Body of pancreas (tissue), 4 donors: ENCODE measurements at places on chromosomes 12 and 14.

DNA sequence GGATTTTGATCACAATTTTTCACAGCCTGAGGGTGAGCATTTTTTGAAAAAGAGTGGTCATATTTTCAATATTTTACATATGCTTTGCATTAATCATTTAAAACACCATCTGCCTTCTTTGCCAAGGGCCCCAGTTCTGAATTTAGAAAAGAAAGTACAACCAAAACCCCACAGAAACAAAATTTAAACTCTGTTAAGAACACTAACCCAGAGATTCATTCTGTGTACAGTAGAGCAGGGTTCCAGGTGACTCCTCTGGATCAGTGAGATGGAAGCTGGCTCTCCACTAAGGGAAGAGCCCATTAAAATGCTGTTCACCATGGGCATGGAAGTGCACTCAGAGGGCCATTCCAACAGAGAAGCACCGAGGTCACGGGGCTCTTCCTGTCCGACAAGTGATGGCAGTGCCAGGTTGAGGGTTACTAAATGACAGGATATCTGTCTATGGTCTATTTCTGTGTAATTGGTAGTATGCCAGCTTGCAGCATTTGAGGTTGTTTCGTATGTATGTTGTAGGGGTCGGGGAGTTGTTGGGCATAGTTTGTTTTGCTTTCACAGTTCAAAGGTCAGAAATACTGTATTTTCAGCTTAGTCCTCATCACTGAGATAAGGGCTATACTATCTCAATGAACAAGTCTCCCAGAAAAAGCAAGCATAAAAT is 95.9 kb downstream of the SLC35F4 start:
- no peaks in the 10 kb centered on the region for H3K27me3 ChIP-seq
- H3K36me3 ChIP-seq = no peaks in the 10 kb centered on the region
- no peak overlapping the region for H3K4me3 ChIP-seq
- no peak overlapping the region for H3K27ac ChIP-seq
- DNase-seq = no peak

DNA sequence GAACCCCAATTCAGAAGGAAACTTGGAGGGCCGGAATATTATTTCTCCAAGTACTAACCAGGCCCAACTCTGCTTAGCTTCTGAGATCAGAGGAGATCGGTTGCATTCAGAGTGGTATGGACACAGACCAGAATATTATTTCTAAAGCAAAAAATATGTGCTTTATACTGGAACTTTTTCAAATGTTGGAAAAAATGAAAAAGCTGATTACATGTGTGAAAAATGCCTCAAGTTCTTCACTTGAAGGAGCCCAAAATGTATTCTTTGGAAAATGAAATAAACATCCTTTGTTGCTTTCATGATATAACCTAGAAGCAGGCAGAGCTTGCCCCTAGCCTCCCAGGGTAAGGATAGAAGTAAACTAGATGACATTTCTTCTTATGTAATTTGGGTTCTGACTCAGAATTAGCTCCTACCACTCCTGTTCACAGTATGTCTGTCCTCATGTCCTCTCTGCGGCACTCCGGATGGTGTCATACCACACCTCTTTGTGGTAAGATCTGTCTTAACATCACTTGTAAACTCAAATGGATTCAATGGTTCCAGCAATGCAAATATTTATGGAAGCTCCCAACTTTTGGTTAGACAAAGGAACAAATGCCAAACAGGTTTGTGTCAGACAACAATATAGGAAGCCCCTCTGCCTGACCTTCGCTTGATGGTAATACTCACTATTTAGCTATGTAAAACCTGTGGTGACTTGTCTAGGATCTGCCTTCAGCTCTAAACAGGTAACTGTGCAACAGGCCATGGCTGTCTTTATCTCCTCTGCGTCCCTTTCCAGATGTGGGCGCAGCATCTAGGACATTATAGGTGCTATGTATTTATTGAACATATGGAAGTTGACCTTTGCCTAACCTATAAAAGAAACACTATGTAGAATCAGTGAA is 178.5 kb downstream of the SSPN start:
- no peaks in the 10 kb centered on the region for H3K4me1 ChIP-seq
- H3K27ac ChIP-seq = no peak overlapping the region
- no peak overlapping the region for H3K4me3 ChIP-seq
- no peak for DNase-seq

DNA sequence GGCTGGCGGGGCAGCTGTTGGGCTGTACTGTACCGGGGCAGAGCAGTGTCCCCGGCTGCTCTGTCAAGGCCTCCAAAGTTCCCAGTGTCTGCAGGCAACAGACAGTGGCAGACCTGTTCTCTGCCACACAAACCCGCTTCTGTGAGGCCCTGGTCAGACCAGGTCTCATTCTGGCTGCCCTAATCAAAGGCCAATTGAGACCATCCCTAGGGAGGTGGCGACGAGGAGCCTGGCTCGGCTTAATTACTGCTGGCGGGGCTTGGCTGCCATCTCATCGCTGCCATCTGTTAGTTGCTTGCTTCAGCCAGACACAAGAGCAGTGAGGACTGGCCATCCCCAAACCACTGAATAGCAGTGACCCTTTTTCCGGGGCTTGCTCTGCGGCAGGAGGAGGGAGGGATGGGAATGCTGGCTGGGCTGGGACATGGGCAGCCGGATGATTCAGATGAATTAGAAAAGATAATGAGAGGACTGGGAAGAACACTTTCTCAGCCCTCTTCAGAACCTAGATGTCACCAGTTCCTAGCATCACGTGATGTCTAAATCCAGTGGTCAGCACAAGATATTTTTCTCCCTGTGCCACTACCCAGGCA is 24.5 kb downstream of the ERG28 start:
- no peak overlapping the region for H3K27ac ChIP-seq
- H3K4me3 ChIP-seq = no peak overlapping the region
- H3K36me3 ChIP-seq = no peaks in the 10 kb centered on the region
- no peaks in the 10 kb centered on the region for H3K4me1 ChIP-seq
- no peaks in the 10 kb centered on the region for H3K27me3 ChIP-seq
- DNase-seq = no peak

DNA sequence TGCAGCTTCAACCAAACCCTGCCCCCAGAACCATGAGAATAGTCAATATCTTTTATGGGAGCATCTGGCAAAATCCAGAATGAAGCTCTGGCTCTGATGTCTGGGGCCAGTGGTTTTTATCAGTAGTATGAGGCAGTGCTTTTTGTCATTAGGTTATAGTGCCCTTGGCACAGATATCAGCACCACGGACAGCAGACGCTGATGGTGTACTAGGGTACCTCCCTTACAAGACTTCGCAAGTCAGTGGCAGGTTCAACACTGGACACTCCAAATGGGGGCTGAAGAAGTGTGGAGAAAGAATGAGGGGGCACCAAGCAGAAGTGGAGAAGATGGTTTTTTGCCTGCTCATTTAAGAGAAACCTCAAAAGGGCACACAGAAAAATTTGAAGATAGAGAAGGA is 68.2 kb upstream of the E2F7 start:
- H3K36me3 ChIP-seq = no peaks in the 10 kb centered on the region
- no peaks in the 10 kb centered on the region for H3K27me3 ChIP-seq
- DNase-seq = peak; percentile 7
- H3K4me1 ChIP-seq = no peaks in the 10 kb centered on the region

DNA sequence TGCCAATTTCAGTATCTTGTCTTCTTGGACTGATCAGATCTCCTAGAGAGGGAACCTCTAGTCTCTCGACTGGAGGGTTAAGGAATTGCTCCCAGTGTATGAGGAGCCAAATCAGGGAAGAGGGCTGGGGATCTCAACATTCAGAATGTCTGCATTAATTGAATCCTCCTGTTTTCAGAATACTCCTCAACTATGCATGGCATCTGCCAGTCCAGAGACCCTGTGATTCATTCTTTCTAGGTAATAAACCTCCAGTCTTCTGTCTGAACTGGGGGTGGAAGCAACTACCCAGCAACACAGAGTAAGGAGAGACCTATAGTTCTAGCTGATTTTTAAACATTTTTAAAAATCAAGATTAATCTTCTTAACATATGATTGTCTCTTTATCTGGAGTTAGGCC is 92.7 kb downstream of the AKAP6 start:
- no peak for DNase-seq
- H3K36me3 ChIP-seq = no peaks in the 10 kb centered on the region
- H3K27ac ChIP-seq = no peak overlapping the region
- H3K4me1 ChIP-seq = no peaks in the 10 kb centered on the region
- H3K4me3 ChIP-seq = no peak overlapping the region

DNA sequence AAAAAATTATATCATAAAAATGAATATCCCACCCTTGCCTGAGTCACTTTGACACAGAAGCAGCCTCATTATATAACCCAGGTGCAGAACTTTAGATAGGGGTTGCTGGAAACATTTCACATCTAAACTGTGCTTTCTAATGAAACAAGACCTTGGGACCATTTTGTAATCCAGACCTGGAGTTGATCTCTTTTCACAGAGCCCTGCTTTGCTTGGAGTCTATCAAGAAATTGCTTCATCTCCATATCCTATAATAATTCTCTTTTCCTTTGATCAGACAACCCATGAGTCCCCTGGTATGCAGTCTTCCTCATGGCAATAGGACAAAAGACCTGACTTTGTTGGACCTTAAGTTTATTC is 76.3 kb downstream of the HSD17B6 start:
- no peaks in the 10 kb centered on the region for H3K36me3 ChIP-seq
- H3K27me3 ChIP-seq = no peaks in the 10 kb centered on the region
- H3K27ac ChIP-seq = no peak overlapping the region
- no peak for DNase-seq
- no peak overlapping the region for H3K4me3 ChIP-seq

- DNase-seq = no peak
- no peaks in the 10 kb centered on the region for H3K27me3 ChIP-seq
- H3K4me3 ChIP-seq = no peak overlapping the region
- no peak overlapping the region for H3K27ac ChIP-seq
- H3K36me3 ChIP-seq = no peaks in the 10 kb centered on the region
Measured at GRCh38 chr12:119068129-119068856, 87.0 kb downstream of the SRRM4 start.

- no peaks in the 10 kb centered on the region for H3K27me3 ChIP-seq
- H3K36me3 ChIP-seq = no peaks in the 10 kb centered on the region
- peak within 1 kb of the TSS; percentile 32 for H3K4me3 ChIP-seq
- H3K4me1 ChIP-seq = peaks cover 44% of the 10 kb centered on the region
- peak; percentile 79 for DNase-seq
Measured at GRCh38 chr12:6200256-6201212, at the start of gene CD9. TSS of gene CD9 (plus strand) at chr12:6200400. CDS start at chr12:6200500, 100 bp downstream.

DNA sequence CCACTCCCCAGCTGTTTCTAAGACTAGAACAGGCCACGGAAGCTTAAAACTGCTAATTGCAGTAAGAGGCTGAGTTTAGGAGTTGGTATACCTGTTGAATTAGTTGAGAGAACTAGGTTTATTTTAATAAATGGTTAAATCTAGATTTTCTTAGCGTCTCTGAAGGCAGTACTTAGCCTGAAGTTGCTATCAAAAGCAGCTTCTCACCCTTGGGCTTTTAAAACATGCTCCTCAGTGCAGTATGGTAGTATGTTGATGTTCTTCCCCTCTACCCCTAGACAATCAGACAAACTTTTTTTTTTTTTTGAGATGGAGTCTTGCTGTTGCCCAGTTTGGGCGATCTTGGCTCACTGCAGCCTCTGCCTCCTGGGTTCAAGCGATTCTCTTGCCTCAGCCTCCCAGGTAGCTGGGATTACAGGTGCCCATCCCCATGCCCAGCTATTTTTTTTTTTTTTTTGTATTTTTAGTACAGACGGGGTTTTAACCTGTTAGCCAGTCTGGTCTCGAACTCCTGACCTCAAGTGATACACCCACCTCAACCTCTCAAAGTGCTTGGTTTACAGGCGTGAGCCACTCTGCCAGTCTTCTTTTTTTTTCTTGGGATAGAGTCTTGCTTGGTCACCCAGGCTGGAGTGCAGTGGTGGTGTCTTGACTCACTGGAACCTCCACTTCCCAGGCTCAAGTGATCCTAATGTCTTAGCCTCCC is 6.8 kb downstream of the SRSF5 start:
- H3K36me3 ChIP-seq = peaks cover 23% of the 10 kb centered on the region
- H3K4me1 ChIP-seq = peaks cover 37% of the 10 kb centered on the region
- H3K4me3 ChIP-seq = no peak overlapping the region
- no peaks in the 10 kb centered on the region for H3K27me3 ChIP-seq
